ENCODE measurements at places on chromosomes 2 and 18. TPM values are rescaled to one million over a fixed set of nuclear protein-coding genes. Genes with fewer than 3 reads are reported as not detected.

DNA sequence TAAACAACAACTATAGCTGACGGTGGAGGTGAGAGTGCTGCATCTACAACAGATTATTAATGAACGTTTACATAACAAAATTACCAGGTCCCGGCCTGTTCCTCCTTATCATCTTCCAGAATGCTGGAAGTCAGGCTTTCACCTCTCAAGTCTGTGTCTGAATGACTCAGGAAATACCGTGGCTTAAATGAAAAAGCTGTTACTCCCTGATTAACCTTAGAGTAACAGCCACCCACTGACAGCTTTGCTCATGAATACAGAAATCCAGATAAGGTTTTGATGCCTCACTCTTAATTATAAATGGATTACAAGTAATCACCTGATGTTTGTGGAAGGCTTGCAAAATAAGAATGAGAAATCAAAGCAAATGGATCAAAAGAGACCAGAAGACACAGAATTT lies 885.3 kb upstream of the CELF4 start:
- no peak for DNase-seq

DNA sequence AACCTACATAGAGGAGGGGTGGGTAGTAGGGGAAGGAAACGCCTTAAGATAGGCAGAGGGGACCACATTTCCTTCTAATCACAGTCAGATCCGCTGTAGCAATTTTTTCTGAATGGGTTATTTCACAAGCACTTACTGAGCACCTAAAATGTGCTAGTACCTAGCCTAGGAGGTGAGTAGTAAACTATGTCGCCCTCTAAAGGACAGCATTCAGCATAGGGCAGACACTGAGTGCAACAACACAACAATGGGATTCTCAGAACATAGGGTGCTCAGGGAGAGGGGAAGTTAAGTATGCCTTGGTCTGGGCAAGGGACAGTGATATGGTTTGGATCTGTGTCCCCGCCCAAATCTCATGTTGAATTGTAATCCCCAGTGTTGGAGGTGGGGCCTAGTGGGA lies 166.1 kb upstream of the RAB6C start:
- no peak for DNase-seq

GRCh38 chr2:182078988-182079602 lies 93.4 kb downstream of the PPP1R1C start:
- no peak for DNase-seq

Gene SPATA3
- total RNA-seq = not detected

DNA sequence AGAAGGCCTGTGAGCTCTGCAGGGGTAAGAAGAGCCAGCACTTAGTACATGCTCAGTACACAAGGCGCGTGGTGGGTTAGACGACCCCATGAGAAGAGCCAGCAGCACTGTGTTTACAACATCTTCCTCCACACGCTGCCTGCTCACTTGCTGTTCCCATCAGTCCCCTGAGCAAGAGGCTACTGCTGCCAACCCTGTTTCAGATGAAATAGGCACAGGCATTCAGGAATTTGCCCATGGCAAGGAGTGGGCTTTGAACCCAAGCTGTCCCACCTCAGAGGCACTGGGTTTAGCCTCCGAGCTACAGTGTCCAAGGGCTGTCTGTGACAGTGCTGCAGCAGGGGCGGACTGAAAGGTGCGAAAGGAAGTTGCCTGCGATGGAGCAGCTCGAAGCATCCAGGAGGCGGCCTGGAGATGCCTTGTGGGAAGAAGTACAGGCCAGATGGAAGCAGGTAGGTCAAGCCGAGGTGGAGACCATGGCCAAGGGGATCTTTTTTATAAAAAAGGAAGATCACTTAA lies 121.5 kb upstream of the PXDN start:
- DNase-seq = no peak

Gene MC5R
- not detected for total RNA-seq

Gene THOC1
- total RNA-seq = 31.1 TPM

DNA sequence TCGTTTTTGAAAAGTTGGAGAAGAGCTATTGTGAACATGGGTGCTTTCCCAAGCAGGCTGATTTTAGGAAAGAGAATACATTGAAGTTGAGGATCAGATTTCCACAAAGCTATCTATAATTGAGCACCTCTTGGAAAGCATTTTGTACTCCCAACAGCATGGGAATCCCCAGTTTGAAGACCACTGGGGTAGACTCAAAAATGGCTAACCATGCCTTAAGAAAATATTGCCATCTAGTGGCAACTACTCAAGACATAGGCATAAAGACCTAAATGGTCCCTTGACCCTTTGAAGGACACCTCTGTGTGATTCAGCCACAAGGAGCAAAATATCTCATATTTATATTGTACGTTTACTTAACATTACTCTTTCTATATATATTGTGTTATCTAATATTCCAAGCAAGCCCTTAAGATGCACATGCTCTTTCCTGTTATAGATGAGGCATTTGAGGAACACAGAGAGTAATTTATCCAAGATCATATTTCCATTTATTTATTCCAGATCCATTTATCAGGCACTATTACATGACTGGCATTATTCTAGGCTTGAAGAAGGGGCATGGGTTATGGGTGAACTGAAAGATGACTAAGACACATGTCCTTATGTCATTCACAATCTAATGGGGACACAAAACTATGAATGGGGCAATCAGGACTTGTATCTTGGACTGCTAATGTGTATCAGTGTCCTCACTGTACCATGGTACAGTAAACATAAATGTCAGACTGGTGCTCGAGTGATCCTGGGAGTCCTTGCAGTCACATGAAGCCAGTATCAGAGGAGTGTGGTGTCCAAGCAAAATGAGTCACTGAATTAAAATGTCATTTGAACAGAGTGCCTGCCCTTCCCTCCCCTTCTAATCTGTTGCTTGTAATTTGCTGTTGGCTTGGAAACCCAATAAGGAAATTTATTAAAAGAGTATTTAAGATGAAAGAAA lies 121.0 kb upstream of the XPO1 start:
- no peak for DNase-seq

DNA sequence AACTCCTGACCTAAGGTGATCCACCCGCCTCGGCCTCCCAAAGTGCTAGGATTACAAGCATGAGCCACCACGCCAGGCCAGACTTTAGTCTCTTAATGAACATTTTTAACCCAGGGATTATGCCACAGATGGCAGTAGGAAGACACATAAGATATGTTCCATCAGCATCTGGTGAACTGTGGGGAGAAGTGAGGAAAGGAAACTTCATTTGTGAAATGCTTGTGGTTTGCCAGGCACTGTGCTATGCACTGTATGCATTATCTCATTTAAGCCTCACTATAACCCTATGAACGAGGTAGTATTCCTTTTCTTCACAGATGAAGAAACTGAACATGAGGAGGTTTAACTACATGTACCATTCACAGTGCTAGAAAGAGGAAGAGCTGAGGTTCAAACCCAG lies 29.3 kb downstream of the PTRHD1 start:
- DNase-seq = no peak

GRCh38 chr18:37309059-37309458 lies 256.5 kb downstream of the CELF4 start:
- DNase-seq = no peak

Gene CDKL4
- 1.7 TPM for total RNA-seq
